ENCODE measurements at places on chromosomes 1 and 21.
A peak's percentile ranks its signal among the peaks of the same experiment; 100 is the strongest.

DNA sequence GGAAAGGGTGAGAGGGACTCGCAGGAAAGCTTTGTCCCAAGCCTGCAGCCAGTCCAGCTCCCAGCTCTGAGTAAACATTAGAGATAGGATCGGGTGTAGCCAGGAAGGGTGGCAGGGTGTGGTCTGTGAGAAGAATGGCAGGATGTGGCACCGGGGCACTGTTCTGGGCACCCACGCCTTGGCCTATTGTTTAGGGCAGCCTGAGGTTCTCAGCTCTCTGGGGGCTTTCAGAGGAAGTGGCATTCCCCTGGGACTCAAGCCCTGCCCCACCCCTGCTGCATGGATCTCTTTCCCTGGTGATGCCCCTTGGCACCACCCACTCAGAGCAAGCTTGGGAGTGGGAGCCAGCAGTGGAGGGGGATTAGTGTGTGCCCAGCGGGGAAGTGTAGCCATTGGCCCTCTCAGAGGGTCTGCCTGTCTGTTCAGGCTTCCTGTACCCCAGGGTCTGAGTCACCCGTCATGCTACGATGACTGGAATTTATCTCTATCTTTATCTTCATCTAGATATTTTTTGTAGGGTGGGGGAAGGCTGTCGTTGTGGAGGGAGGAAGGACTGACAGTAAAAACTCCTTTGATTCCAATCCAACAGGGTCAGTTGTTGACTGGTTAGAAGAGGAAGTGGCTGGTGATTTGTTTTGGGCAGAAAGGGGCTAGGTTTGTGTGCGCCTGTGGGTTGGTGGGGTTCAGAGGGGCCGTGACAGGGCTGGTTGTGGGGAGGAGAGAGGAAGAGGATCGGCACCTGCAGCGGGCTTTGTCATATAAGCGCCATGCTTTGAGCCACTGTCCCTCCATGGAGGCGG is 31.6 kb downstream of the SOX13 start:
- DNase-seq: peak; percentile 79

DNA sequence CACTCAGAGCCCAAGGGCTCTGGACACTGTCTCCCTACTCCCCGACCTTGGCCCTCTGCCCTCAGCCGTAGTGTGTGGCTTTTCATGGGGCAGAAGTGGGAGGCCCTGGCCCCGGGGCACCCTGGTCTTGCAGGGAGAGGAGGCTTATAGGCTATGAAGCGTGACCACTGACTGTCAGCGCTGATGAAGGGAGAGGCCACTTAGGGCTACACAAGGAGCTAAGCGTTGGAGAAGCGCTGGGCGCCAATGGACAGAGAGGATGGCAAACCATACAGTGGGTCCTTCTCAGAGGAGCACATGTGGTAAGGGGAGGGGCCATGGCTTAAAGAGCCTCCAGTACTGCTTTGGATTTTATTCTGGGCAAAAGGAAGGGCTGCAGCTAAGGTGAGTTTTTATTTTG is 7.9 kb downstream of the CRABP2 start:
- no peak for DNase-seq

DNA sequence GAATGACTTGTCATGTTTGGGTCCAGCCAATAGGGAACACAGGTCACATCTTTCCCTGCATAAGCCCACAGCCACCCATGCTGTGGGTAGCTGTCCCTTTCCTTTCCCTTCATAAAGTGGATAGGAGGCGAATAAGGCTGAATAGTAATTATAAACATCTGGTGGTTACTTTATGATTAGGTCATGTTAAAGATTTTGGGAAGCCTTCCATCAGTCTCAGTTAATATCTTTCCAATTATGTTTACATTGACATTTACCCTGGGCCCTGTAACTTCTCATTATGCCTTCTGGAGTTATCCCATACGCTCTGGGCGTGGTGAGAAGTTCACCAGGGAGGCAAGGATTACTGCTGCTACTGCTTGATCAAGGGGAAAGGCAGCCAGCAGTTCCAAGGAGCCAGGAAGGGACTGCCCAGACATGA is 197.2 kb downstream of the HLX start:
- DNase-seq: no peak

GRCh38 chr1:230268371-230269170 is 157.6 kb downstream of the PGBD5 start:
- no peak for DNase-seq

DNA sequence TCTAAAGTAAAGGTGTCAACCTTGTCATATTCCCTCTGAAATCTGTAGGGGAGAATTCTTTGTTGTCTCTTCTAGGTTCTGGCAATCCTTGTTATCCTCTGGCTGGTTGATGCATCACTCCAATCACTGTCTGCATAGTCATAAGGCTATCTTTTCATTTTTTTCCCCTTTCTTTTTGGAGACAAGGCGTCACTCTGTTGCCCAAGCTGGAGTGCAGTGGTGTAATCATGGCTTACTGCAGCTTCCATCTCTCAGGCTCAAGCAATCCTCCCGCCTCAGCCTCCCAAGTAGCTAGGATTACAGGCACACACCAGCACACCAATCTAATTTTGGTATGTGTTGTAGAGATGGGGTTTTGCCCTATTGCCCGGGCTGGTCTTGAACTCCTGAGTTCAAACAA is 12.9 kb downstream of the DPYD start:
- no peak for DNase-seq

DNA sequence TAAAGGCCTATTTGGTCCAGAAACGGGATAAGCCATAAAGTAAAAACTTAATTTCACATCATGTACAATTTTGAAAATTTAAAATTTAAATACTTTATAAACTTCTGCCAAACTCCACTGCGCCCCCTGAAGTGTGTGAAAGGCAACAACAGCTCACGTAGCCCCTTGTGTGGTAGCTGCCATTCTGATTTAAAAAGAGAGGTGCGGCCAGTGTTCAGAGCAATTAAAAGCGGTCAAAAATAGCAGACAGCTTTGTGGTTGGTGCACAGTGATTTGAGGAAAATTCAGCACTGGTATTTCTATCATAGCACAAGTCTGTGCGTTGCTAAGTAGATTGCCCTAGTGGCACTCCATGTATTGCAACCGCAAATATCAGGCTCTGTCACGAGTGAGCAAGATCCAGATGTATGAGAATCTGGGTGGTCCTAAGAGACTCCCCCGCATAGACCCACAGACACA is 122.5 kb downstream of the ATG4C start:
- DNase-seq: no peak

DNA sequence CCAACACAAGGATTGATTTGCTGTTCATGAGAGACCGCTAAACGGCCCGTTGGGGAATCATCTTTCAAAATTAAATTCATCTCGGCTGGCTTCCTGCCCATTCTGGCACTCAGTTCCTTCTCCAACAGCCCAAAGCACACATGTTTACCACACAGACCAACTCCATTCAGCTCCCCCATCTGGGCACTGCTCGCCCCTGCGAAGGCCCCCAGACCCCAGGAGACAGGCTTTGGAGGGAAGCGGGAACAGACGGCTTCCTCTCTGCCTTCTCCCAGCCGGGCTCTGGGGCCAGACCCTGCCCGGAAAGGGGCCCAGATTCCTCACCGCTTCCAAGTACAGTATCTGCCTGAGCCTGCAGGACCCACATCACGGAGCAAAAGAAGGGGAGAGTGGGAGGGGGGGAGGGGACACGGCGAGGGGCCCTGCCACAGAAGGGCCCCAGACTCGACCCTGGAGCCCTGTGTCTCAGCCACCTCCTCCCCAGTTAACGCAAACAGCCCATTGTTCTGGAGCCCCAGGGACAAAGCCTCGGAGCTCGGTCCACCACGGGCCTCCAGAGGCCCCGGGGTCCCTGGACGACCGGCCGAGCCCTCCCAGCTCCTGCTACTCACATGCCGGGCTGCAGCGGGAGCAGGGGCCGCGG is 660 bp downstream of the MEGF6 start:
- peak; percentile 43 for DNase-seq

DNA sequence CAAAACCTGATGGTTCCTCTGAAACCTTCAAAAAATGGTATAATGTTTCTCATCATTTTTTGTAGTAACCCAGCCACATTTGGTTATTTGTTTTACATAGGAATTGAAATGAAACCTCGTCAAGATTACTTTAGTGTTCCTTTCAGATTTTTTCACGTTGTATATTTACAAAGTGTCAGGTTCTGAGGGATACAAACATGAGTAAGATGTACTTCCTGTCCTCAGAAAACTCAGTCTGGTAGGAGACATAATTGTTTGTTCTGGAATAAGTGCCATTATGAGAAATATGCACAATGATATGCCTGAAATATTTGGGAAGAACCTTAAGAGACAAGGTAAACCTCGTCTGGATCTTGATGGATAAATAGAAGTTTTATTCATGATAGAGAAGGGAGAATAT is 145.5 kb downstream of the USP25 start:
- no peak for DNase-seq

GRCh38 chr1:27951396-27951795 is 8.4 kb upstream of the XKR8 start:
- DNase-seq: no peak

DNA sequence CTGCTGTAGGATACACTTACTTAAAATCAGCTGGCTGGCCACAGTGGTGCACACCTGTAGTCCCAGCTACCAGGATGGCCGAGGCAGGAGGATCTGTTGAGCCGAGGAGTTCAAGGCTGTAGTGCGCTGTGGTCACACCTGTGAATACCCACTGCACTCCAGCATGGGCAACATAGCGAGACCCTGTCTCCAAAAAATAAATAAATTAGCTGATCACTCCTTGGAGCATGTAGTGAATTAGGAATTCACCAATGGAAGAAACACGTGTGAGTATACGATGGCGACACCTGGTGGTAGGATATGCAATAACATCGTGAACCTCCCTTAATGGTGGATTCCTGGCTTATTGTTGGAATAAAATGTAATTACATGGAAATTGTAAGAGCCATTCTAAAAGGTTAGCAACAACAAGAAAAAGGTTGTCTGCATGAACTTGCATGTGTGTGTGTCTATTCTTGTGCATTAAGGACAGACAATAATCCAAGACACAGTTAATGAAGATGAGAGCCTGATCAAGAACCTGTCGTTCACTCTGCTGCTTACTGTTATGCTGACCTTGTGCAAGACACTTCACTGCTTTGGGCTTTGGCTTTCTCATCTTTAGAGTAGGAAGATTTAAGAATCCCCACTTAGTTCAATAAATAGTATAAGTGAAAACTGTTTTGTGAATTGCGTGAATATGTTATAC is 38.6 kb upstream of the COX20 start:
- peak; percentile 43 for DNase-seq
